ENCODE measurements at places on chromosomes 5 and 9.

- H3K4me3 ChIP-seq: no peak overlapping the region
- no peak for DNase-seq
- H3K36me3 ChIP-seq: no peaks in the 10 kb centered on the region
- no peaks in the 10 kb centered on the region for H3K27me3 ChIP-seq
- H3K4me1 ChIP-seq: peaks cover 9% of the 10 kb centered on the region
Observed at GRCh38 chr9:104923289-104923688, 4.7 kb downstream of the ABCA1 start.

- no peaks in the 10 kb centered on the region for H3K4me1 ChIP-seq
- H3K27ac ChIP-seq: no peak overlapping the region
- no peak overlapping the region for H3K4me3 ChIP-seq
- no peak for DNase-seq
- H3K27me3 ChIP-seq: no peaks in the 10 kb centered on the region
Observed at GRCh38 chr9:14395317-14396082, 81.6 kb upstream of the NFIB start.

- no peak overlapping the region for H3K27ac ChIP-seq
- no peaks in the 10 kb centered on the region for H3K27me3 ChIP-seq
- H3K4me1 ChIP-seq: no peaks in the 10 kb centered on the region
- peak; percentile 54 for DNase-seq
Observed at GRCh38 chr5:80275347-80275746, 19.5 kb upstream of the SERINC5 start.

GRCh38 chr5:83922699-83923098, 202.0 kb upstream of the HAPLN1 start:
- DNase-seq: no peak
- H3K36me3 ChIP-seq: no peaks in the 10 kb centered on the region
- no peaks in the 10 kb centered on the region for H3K27me3 ChIP-seq
- no peak overlapping the region for H3K27ac ChIP-seq
- no peak overlapping the region for H3K4me3 ChIP-seq

GRCh38 chr5:131163276-131164119, 1.6 kb downstream of the HINT1 start:
- H3K36me3 ChIP-seq: peaks cover 36% of the 10 kb centered on the region
- no peak for DNase-seq
- H3K27me3 ChIP-seq: no peaks in the 10 kb centered on the region
- peak overlapping the region; percentile 77 for H3K27ac ChIP-seq
- H3K4me3 ChIP-seq: peak overlapping the region; percentile 61
- peaks cover 9% of the 10 kb centered on the region for H3K4me1 ChIP-seq

- H3K27me3 ChIP-seq: no peaks in the 10 kb centered on the region
- no peaks in the 10 kb centered on the region for H3K4me1 ChIP-seq
- H3K4me3 ChIP-seq: no peak overlapping the region
Observed at GRCh38 chr5:31270396-31270795, 76.9 kb downstream of the CDH6 start.

Measured in cardiac muscle cell (in vitro differentiated cells and primary cell).